MCF 10A (cell line): ENCODE measurements at places on chromosomes 6 and 20.

DNA sequence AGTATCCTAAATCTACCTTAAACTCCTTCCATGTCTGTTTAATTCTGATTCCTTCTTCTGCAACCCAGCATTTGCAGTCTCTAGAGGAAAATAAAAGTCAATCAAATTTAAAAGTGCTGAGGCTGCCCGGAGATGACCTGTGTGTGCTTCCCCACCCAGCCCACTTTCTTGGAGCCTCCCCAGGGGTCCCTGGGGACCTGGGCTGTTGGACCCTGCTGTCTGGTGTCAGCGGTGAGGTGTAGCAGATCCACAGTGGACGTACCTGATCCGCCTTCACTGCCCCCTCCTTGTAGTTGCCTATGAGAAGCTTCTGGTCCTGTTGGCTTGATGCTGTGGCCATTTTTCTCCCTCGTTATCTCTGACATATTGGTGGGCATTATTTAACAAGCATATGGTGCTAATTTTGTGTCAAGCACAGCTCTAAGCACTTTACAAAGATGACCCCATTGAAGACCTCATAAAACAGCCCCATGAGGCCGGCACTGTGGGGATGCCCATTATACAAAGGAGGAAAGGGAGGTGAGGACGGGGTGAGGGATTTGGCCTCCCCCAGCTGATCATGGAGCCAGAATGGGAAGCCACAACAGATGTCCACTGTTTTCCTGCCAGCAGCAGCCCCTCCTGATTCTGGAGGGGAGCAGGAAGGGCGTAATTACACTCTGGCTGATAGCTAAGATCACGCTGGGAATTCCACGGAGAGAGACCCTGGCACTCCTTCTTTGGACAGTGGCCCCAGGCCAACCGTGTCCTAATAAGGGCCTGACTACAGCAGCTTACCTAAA is 628.2 kb downstream of the CDH26 start:
- H3K4me1 ChIP-seq = no peaks in the 10 kb centered on the region
- H3K4me3 ChIP-seq = no peak overlapping the region
- H3K27me3 ChIP-seq = peaks cover 46% of the 10 kb centered on the region
- H3K36me3 ChIP-seq = no peaks in the 10 kb centered on the region

- H3K4me3 ChIP-seq = no peak overlapping the region
- H3K36me3 ChIP-seq = no peaks in the 10 kb centered on the region
- H3K27ac ChIP-seq = no peak overlapping the region
- H3K27me3 ChIP-seq = no peaks in the 10 kb centered on the region
- no peak for DNase-seq
- no peaks in the 10 kb centered on the region for H3K4me1 ChIP-seq
Measured at GRCh38 chr20:54162378-54163009, 11.3 kb downstream of the CYP24A1 start.

DNA sequence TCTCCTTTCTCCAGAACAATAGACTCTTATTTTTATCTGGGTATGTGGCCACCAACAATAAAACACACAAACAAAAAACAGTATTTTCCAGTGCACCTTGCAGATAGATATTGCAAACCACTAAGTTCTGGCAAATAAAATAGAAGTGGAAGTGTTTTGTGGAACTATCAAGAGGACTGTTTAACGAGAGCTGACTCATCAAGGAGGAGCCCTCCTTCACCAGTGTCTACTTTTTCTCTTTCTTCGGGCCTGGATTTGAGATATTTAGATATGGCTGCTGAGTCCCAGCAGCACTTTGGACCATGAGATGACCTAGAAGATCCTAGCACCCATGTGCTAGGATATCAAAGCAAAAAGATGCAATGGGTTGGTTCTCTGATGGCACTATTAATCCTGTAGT is 154.7 kb downstream of the AIG1 start:
- no peak overlapping the region for H3K4me3 ChIP-seq
- no peak overlapping the region for H3K27ac ChIP-seq
- peaks cover 12% of the 10 kb centered on the region for H3K4me1 ChIP-seq
- no peaks in the 10 kb centered on the region for H3K36me3 ChIP-seq
- no peak for DNase-seq

DNA sequence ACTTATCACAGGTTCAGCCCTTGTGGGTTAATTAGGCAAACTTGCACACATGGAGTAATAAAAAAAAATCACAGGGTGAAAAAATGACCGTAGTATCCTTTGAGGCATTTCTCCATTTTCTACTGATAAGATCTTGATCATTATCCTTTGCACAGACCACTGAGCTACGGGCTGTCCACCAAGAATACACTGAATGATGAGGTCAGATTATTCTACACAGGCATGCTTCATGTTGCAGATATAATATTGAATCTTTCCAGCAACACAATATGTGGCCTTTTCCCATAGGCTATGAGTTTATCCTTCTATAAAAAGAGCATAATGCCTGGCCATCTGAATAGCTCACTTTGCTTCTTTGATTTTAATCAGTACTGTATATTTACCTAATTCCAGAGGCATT is 168.9 kb downstream of the FRK start:
- no peak for DNase-seq
- H3K36me3 ChIP-seq = no peaks in the 10 kb centered on the region
- peaks cover 43% of the 10 kb centered on the region for H3K27me3 ChIP-seq
- H3K4me1 ChIP-seq = peaks cover 9% of the 10 kb centered on the region
- H3K4me3 ChIP-seq = no peak overlapping the region

GRCh38 chr20:658731-659291 is 5.8 kb upstream of the SRXN1 start:
- H3K36me3 ChIP-seq = no peaks in the 10 kb centered on the region
- no peak overlapping the region for H3K4me3 ChIP-seq
- no peak for DNase-seq
- H3K27me3 ChIP-seq = peaks cover 13% of the 10 kb centered on the region
- H3K27ac ChIP-seq = no peak overlapping the region
